ENCODE measurements at places on chromosomes 12 and 14. TPM values are rescaled to one million over a fixed set of nuclear protein-coding genes. Genes with fewer than 3 reads are reported as not detected.

- no peak for DNase-seq
- no peak overlapping the region for H3K4me3 ChIP-seq
- H3K27me3 ChIP-seq: peaks cover 6% of the 10 kb centered on the region
- no peak overlapping the region for H3K27ac ChIP-seq
- no peaks in the 10 kb centered on the region for H3K4me1 ChIP-seq
Measured at GRCh38 chr14:99910337-99911309, 117.4 kb downstream of the EML1 start.

GRCh38 chr12:94261119-94261518, 112.7 kb downstream of the PLXNC1 start:
- peaks cover 17% of the 10 kb centered on the region for H3K36me3 ChIP-seq
- H3K27ac ChIP-seq: no peak overlapping the region
- no peaks in the 10 kb centered on the region for H3K27me3 ChIP-seq
- no peak for DNase-seq
- H3K4me1 ChIP-seq: peaks cover 31% of the 10 kb centered on the region

TAS2R9 gene
- total RNA-seq: not detected

GRCh38 chr14:93592786-93593185, 162.0 kb downstream of the UNC79 start:
- no peaks in the 10 kb centered on the region for H3K4me1 ChIP-seq
- H3K27ac ChIP-seq: no peak overlapping the region
- H3K36me3 ChIP-seq: no peaks in the 10 kb centered on the region
- no peak for DNase-seq
- H3K4me3 ChIP-seq: no peak overlapping the region

DNA sequence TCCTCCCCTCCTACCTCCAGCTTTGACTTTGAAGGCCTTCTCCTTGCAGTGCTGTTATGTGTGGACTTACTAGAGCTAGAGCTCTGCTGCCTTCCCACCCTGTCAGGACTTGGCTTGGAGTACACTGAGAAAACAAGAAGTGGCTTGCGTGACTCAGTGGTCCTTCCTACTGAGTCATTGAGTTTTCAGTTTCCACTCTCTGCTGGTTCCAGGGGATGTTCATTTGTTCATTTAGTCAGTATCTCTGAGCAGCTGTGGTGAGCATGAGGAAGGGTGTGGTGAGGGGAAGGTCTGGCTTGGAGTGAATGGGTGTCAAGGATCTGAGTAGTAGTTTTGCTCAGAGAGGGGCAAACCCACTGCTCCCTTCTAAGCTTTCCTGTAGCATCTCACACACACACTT, 17.2 kb upstream of the ELK3 start:
- no peaks in the 10 kb centered on the region for H3K27me3 ChIP-seq
- peak overlapping the region; percentile 83 for H3K27ac ChIP-seq
- peak; percentile 90 for DNase-seq
- peak overlapping the region; percentile 10 for H3K4me3 ChIP-seq
- peaks cover 24% of the 10 kb centered on the region for H3K4me1 ChIP-seq
- peaks cover 14% of the 10 kb centered on the region for H3K36me3 ChIP-seq

GRCh38 chr14:83470466-83470865, 1936.8 kb upstream of the SEL1L start:
- DNase-seq: no peak
- no peak overlapping the region for H3K4me3 ChIP-seq
- no peaks in the 10 kb centered on the region for H3K4me1 ChIP-seq
- no peaks in the 10 kb centered on the region for H3K27me3 ChIP-seq
- no peaks in the 10 kb centered on the region for H3K36me3 ChIP-seq
- H3K27ac ChIP-seq: no peak overlapping the region

All from activated CD4-positive, alpha-beta memory T cell treated with anti-CD3 and anti-CD28 coated beads for 36 hours (primary cell).